ENCODE measurements at places on chromosomes 12 and 14. TPM values are rescaled to one million over a fixed set of nuclear protein-coding genes. Genes with fewer than 3 reads are reported as not detected.

DNA sequence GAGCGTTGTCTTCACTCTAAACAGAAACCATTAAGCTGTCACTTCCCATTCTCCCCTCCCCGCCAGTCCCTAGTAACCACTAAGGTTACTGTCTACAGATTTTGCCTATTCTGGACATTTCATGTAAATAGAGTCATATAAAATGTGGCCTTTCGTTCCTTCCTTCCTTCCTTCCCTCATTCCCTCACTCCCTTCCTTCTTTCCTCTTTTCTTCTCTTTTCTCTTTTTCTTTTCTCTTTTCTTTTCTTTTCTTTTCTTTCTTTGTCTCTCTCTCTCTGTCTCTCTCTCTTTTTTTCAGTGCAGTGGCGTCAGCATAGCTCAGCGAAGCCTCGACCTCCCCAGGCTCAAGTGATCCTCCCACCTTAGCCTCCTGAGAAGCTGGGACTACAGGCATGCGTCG lies 37.8 kb downstream of the HCAR2 start:
- DNase-seq, result no peak

BEST3 gene
- polyA plus RNA-seq, result not detected

- DNase-seq, result no peak
These were observed 57.3 kb upstream of the CEP83 start for GRCh38 chr12:94516985-94517384.

DNA sequence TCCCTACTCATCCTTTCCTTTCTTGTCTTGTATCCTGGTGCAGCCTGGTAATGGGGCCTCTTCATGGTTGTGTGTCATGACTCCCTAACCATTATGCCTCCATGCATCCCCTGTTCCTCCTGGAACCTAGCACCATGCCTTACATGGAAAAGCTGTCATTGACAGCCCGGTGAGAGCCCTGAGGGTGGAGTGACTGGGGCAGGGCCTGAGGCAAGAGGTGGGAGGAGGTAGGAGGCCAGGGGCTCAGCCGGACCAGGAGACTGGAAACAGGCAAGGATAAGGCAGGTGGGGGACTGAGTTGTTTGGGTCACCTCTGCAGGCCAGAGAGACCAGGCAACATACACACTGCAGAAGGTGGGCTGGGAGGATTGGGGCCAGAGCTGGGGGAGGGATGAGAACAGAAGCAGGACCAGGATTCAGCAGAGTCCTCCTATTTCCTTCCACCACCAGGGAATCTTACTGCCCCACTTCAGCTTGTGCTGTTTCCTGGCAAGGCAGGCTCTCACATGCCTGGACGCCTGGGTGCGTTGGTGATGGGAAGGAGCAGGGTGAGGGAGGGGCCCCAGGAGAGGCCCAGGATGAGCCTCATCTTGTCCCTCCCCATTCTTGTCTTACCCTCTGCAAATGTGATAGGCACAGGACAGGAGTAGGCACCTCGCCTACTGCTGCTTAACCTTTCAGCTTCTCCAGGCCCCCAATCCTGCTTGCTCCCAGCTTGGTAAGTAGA lies at the start of gene LTB4R2:
LTB4R2 (plus strand) TSS at position 603 of the 727 bp plus-strand sequence. CDS start 525 bp downstream, outside the sequence.
- no peak for DNase-seq

- DNase-seq, result no peak
These were observed 25.7 kb downstream of the MTA1 start for GRCh38 chr14:105445290-105445689.

FAR2 gene
- 11.5 TPM for polyA plus RNA-seq

DNA sequence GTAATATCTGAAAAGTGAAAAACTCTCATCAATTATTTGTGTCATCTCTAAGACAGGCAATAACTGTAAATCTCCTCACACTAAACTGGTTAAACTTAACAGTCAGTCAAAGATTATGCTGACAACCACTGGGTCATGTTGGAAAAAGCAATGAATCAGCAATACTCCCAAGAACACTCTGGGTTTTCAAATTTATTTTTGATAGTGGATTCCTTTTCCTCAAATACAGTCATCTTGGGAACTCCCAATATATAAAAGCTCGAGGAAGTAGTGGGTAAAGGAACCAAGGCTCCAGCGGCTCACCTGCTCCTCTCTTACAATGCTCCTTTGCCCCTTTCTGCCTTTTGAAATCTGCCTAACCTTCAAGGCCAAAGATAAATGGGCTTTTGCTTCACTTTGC lies 70.0 kb downstream of the ARMH4 start:
- DNase-seq, result no peak

- DNase-seq, result no peak
These were observed 59.8 kb upstream of the STON2 start for GRCh38 chr14:81459912-81460311.

GRCh38 chr12:101653030-101653429 lies 44.4 kb upstream of the CHPT1 start:
- DNase-seq, result no peak

Measured in muscle of arm (tissue), 14 donors.